Dermis blood vessel endothelial cell (primary cell): ENCODE measurements at places on chromosomes 1 and 21. TPM values are rescaled to one million over a fixed set of nuclear protein-coding genes. Genes with fewer than 3 reads are reported as not detected.

UBL4B gene
- not detected in 2 replicates for total RNA-seq

C1QA gene
- total RNA-seq = not detected in 2 replicates

CR1L gene
- total RNA-seq = 0.14 TPM in 1 of 2 replicates, not detected in the other

ADAMTSL4 gene
- total RNA-seq = 0.17 and 0.60 TPM in 2 replicates

KISS1 gene
- total RNA-seq = 0.14 TPM in 1 of 2 replicates, not detected in the other

CFAP107 gene
- not detected in 2 replicates for total RNA-seq

RPTN gene
- total RNA-seq = not detected in 2 replicates

HSD3B2 gene
- total RNA-seq = not detected in 2 replicates

FALEC gene
- not detected in 2 replicates for total RNA-seq
